ENCODE measurements at places on chromosomes 16 and 17. TPM values are rescaled to one million over a fixed set of nuclear protein-coding genes. Genes with fewer than 3 reads are reported as not detected.

DNA sequence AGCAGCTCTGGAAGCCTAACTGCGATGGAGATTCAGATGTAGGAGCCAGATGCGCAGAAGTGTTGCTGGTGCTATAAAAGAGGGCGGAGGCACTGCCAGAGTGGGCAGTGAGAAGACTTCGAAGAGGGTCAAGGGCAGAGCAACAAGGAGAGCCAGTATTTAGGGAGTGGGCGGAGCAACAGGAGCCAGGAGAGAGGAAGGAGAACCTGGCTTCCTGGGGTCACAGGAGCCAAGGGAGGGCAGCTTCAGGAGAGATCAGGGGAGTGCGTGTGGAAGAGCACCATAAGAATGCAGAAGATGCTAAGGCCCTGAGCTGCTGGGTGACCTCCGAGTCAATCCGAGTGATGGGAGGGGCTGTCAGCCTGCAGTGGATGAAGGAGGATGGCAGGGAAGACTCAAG, 14.4 kb upstream of the MRPS23 start:
- H3K4me1 ChIP-seq: peaks cover 44% of the 10 kb centered on the region
- no peaks in the 10 kb centered on the region for H3K27me3 ChIP-seq
- no peak overlapping the region for H3K4me3 ChIP-seq
- H3K27ac ChIP-seq: no peak overlapping the region
- no peak for DNase-seq

TMC6 gene
- total RNA-seq: 138 TPM

CAPNS2 gene
- total RNA-seq: 0.26 TPM

TBC1D3G gene
- not detected for total RNA-seq

DNA sequence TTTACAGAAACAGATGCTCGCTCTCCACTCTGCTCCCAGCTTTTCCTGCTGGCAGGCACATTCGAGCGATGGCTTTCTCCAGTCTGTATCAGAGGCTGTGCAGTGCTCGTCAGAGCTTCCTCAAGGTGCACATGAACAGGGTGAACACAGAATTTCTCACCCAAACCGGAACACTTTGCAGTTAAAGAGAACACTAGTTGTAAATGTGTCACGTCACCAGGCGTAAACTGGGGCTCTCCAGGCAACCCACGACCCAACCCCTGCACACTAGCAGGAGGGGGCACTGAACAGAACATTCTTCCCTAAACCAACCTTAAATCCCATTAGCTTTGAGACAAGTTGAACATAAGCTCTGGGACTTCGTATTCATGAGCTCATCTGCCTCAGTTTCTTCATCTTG, 119.0 kb downstream of the RMI2 start:
- 0 out of 2 replicates have a peak, but pooled peaks cover 3% of the 10 kb centered on the region for H3K27me3 ChIP-seq

GAS2L2 gene
- total RNA-seq: not detected

- no peak overlapping the region for H3K4me3 ChIP-seq
- H3K4me1 ChIP-seq: no peaks in the 10 kb centered on the region
- DNase-seq: no peak
Measured at GRCh38 chr16:50449800-50450199, 81.0 kb upstream of the BRD7 start.

DNA sequence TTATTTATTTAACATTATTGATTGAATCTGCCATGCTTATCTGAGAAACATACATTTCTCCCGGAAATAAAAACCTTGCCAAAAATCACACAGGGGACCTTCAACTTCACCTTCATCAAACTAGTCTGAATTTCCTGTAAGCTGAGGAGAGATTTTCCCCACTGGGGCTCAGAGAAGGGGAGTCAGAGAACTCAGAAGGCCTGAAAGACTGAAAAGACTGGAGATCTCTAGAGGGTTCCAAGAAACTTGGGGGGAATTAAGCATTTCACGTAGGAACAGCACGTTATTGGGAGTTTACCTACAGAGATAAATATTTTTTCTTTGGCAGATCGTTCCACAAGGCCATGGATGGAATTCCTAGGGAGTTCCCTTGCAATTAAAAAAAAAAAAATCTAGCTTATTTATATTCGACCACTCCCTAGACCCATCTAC, 528 bp upstream of the NOL11 start:
- H3K4me3 ChIP-seq: peak overlapping the region; percentile 93
- H3K27me3 ChIP-seq: no peaks in the 10 kb centered on the region
- DNase-seq: no peak
- peaks cover 22% of the 10 kb centered on the region for H3K4me1 ChIP-seq
- H3K27ac ChIP-seq: peak overlapping the region; percentile 62

GRCh38 chr16:9165681-9166080, 74.2 kb downstream of the HAPSTR1 start:
- no peak overlapping the region for H3K4me3 ChIP-seq
- no peak overlapping the region for H3K27ac ChIP-seq
- no peaks in the 10 kb centered on the region for H3K36me3 ChIP-seq
- H3K4me1 ChIP-seq: no peaks in the 10 kb centered on the region

DNA sequence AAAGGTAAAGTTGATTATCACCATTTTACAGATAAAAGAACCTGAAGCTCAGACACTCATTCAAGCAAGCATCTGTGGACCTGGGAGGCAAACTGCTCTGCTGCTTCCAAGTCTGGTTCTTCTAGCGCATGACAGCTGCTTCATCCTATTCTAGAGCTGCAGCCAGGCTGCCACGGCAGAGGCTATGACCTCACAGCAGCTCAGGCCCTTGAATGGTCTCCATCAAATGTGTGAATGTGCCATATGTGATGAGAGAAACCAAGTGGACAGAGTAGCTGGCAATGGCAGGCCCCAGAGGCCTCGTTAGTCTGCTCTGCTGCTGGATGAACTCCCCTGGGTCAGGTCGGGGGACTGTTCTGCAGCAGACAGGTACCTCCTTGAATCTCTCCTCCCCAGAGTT, 30.7 kb upstream of the FOXJ1 start:
- no peak for DNase-seq
- no peak overlapping the region for H3K4me3 ChIP-seq
- H3K27ac ChIP-seq: no peak overlapping the region
- no peaks in the 10 kb centered on the region for H3K4me1 ChIP-seq
- H3K27me3 ChIP-seq: no peaks in the 10 kb centered on the region

PIPOX gene
- total RNA-seq: 1.5 TPM

- H3K4me3 ChIP-seq: no peak overlapping the region
- H3K27ac ChIP-seq: no peak overlapping the region
- no peaks in the 10 kb centered on the region for H3K27me3 ChIP-seq
- no peaks in the 10 kb centered on the region for H3K36me3 ChIP-seq
- H3K4me1 ChIP-seq: no peaks in the 10 kb centered on the region
Measured at GRCh38 chr16:25838724-25839186, 147.0 kb downstream of the HS3ST4 start.

UMOD gene
- not detected for total RNA-seq

DNA sequence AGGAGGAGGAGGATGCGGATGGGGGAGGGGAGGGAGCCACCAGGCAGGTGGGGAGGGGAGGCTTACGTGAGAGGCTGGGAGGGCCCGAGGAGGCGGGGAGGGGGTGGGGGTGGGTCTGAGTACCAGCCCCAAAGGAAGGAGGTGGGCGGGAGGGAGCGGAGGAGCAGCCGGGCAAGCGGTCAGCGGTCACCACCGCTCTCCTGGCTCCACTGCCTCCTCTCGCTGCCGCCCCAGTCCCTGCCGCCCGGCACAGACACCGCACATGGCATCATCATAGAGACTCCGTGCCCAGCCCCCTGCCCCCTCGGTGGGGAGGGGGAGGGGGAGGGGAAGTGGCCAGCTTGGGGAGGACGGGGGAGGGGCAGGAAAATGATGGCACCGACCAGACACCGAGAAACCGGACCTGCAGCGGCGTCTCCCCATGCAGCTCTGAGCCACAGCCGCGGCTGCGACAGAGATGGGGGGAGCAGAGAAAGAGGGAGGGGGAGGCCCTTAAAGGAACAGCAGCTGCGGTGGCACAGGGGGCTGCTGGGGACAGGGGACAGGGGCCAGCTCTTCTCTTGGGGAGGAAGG, at the start of gene TLCD3B:
Gene TLCD3B, minus strand, starts transcription at position 431 of the 573 bp plus-strand sequence. CDS start 744 bp downstream, outside the sequence.
- no peaks in the 10 kb centered on the region for H3K4me1 ChIP-seq
- H3K4me3 ChIP-seq: peak within 1 kb of the TSS; percentile 47
- H3K27me3 ChIP-seq: no peaks in the 10 kb centered on the region
- H3K27ac ChIP-seq: no peak within 1 kb of the TSS
- DNase-seq: no peak

TBC1D3C gene
- not detected for total RNA-seq

DNA sequence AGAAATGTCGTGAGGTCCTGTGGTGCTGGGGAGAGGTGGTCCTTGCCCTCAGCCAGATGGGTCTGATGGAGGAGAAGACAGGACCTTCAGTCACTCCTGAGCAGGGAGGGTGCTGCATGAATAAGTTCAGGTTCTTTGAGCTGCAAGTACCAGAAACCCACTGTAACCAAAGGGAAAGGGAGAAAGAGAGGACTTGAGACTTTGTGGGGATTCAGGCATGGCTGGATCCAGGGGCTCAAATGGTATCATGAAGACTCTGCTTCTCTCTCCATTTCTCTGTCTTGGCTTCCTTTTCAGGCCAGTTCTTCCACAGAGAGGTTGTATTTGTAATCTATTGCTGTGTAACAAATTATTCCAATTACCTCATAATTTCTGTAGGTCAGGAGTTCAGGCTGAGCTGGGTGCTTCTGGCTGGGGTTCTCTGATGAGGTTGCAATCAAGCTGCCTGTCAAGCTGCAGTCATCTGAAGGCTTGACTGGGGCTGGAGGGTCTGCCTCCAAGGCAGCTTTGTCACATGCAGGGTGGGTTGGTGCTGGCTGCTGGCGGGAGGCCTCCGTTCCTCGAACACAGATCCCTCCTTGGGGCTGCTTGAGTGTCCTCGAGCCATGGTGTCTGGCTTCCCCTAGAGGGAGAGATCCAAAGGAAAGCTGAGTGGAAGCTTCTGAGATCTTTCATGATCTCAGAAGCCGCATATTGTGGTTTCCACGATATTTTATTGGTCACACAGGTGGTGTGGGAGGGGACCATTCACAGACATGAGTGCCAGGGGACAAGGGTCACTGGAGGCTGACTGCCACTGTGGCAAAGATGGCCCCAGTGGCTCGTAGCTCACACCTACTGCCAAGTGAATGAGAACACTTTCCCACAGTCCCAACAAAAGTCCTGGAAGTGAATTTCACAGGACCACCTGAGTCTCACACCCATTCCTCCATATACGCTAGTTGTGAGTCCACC, 5.9 kb upstream of the ADCY7 start:
- H3K4me1 ChIP-seq: peaks cover 14% of the 10 kb centered on the region
- no peaks in the 10 kb centered on the region for H3K36me3 ChIP-seq
- H3K27ac ChIP-seq: no peak overlapping the region
- H3K27me3 ChIP-seq: no peaks in the 10 kb centered on the region
- no peak overlapping the region for H3K4me3 ChIP-seq

GRCh38 chr17:28925912-28926365, 23.1 kb upstream of the DHRS13 start:
- peak overlapping the region; percentile 93 for H3K27ac ChIP-seq
- peaks cover 49% of the 10 kb centered on the region for H3K36me3 ChIP-seq
- no peaks in the 10 kb centered on the region for H3K27me3 ChIP-seq
- DNase-seq: peak; percentile 74
- no peak overlapping the region for H3K4me3 ChIP-seq

FA2H gene
- total RNA-seq: 6.2 TPM

THRA gene
- total RNA-seq: 11.2 TPM

CLEC3A gene
- total RNA-seq: not detected

DNA sequence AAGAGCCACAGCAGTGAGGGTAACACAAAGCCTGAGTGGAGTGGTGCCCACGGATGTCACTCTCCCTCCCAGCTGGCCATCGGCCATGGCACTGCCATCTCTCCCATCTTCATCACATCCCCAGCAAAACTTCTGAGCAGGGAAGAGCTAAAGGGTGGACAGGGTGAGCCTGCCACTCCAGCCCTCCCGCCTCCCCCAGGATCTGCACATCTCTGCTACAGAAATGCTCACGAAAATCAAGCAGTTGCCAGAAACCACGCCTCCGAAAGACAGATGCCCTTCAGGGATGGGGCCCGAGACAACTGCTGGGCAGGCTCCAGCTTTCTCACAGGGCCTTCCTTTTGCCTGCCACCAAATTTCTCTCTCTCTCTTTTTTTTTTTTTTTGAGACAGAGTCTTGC, 3.6 kb downstream of the GRIN2C start:
- no peak for DNase-seq
- peaks cover 83% of the 10 kb centered on the region for H3K27me3 ChIP-seq
- no peaks in the 10 kb centered on the region for H3K36me3 ChIP-seq

DNA sequence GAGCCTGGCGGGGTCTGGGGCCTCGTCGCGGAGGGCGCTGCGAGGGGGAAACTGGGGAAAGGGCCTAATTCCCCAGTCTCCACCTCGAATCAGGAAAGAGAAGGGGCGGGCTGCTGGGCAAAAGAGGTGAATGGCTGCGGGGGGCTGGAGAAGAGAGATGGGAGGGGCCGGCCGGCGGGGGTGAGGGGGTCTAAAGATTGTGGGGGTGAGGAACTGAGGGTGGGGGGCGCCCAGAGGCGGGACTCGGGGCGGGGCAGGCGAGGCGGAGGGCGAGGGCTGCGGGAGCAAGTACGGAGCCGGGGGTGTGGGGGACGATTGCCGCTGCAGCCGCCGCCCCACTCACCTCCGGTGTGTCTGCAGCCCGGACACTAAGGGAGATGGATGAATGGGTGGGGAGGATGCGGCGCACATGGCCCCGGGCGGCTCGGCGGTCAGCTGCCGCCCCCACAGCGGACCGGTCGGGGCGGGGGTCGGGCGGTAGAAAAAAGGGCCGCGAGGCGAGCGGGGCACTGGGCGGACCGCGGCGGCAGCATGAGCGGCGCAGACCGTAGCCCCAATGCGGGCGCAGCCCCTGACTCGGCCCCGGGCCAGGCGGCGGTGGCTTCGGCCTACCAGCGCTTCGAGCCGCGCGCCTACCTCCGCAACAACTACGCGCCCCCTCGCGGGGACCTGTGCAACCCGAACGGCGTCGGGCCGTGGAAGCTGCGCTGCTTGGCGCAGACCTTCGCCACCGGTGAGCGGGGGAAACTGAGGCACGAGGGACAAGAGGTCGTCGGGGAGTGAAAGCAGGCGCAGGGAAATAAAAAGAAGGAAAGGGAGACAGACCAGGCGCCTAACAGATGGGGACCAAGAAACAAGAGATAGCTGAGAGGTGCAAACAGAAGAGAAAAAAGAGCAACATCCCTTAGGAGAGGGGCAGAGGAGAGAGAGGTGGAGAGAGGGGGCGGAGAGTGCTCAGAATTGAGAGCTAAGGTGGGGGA, at the start of gene PNMT:
Gene PNMT, plus strand, starts transcription at position 509 of the 980 bp plus-strand sequence. Its CDS starts 23 bp downstream, at position 532.
- no peaks in the 10 kb centered on the region for H3K27me3 ChIP-seq
- peak; percentile 60 for DNase-seq
- H3K4me3 ChIP-seq: peak within 1 kb of the TSS; percentile 58
- no peaks in the 10 kb centered on the region for H3K36me3 ChIP-seq
- H3K4me1 ChIP-seq: peaks cover 4% of the 10 kb centered on the region

PKMYT1 gene
- total RNA-seq: 51.9 TPM

SOST gene
- total RNA-seq: not detected

IRX3 gene
- total RNA-seq: not detected

All from PC-3 (cell line).